ENCODE measurements at places on chromosomes 1 and 21.

DNA sequence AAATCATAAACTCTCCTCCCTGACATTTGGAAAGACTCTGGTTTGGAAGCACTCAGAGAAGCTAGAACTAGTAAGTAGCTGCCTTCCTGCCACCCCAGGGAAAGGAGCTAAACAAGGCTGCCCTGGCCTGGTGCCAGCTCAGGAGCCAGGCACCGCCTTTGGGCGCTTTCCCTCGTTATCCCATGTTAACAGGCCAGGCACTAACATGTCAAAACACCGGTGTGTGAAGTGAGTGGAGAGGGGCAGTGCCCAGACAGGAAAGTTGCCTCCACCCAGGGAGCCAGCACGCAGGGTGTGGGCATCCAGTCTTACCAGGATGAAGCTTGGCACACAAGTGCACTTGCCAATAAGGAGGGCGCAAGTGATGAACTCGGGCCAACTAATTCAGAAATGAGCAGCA lies 346.8 kb downstream of the RRAGC start:
- DNase-seq: no peak

DNA sequence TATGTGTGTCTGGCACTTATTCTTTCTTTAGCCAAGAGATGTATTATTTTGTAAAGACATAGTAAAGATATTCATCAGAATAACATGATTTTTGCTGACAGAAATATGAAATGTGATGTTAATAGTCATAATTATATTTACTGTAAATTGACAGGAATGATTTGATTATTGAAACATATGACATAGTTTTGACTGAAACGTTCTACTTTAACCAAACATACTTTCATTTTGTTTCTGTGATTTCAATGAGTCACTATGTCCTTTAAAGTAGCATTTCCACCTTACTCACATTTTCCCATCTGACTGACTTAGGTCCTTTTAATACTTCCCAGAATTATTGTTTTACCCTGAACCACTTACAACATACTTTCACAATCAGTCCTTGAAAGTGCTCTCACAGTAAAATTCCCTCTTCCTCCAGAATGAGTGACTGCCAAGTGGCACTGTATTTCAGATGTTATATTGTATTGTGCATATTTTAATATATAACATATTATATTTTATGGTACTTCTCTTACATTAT lies 437.9 kb downstream of the NCAM2 start:
- DNase-seq: no peak

DNA sequence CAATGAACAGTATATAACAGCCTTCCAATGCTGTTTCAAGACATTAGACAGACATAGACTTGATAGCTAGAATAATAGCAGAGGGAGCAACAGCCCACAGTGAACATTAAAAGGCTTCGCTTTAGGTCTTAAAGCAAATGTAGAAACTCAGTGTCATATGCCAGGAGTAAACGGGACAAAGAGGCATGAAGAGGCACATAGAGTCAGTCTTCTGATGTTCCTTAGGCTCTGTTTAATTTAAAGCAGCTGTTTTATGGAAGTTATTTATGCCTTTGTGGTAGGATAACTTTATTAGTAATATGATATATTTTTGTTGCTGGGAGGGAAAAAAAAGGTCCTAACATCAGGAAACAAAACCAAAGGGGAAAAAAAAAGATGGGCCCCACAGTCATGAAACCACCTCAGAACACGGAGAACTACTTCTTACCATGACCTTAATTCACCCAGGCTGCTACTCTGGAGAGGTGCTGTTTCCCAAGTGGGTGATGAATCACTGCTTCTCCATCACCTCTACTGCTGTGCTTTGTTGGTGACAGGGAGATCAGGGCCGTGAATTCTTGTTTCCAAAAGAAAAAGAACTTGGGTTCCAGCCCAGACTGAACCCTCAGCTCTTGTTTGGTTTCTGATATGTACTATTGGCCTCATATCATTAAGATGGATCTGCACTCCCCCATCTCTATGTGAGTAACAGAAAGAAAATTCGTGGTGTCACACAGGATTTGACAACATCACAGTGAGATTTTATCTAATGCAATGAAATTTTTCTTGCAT lies 616.9 kb downstream of the KIF26B start:
- no peak for DNase-seq

DNA sequence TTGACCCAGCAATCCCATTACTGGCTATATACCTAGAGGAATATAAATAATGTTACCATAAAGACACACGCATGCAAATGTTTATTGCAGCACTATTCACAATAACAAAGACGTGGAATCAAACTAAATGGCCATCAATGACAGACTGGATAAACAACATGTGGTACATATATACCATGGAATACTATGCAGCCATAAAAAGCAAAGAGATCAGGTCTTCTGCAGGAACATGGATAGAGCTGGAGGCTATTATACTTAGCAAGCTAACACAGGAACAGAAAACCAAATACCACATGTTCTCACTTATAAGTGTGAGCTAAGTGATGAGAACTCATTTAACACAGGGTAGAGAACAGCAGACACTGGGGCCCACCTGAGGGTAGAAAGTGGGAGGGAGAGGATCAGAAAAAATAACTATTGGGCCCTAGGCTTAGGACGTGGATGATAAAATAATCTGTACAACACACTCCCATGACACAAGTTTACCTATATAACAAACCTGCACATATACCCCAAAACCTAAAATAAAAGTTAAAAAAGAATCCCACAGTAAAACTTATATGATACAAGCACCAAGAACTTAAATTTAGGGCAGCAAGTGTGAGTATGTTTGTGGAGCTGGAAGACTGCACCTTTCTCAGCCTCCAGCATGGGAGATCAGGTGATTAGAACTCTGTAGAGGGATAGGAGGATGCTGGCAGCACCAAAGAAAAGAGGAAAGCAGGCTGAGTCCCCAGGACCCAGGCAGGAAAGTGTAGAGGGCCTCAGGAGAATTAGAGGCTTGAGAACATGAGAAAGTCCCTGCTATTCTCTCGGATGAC lies 320.8 kb upstream of the USP24 start:
- no peak for DNase-seq

DNA sequence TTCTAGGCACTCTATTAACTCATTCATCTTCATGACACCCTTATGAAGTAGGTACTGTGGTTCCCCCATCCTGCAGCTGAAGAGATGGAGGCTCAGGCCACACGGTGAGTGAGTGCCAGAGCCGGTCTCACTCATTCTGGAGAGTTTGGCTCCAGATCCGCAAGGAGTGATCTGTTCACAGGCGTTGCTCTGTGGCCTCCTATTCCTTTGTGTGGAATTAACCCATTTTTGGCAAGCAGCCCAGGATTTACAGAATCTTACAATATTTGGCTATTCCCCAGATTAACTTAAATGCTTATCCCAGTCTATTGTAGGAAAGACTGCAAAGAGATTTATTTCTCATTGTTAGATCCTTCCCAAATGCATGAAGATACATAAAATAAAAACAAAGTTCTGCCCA lies 29.6 kb downstream of the KIAA0040 start:
- no peak for DNase-seq

Data from stimulated activated CD4-positive, alpha-beta T cell treated with anti-CD3 and anti-CD28 coated beads, Interleukin-1b, Interleukin-23, amount 100 ng/mL, for 48 hours (primary cell).